ENCODE measurements at places on chromosomes 3 and 15.

- no peak for DNase-seq
Measured at GRCh38 chr15:45521596-45522327, 793 bp downstream of the SLC30A4 start.

GRCh38 chr3:60728006-60728405, 523.2 kb downstream of the FHIT start:
- no peak for DNase-seq

GRCh38 chr3:8663177-8664061, 18.8 kb upstream of the SSUH2 start:
- DNase-seq: peak; percentile 8

DNA sequence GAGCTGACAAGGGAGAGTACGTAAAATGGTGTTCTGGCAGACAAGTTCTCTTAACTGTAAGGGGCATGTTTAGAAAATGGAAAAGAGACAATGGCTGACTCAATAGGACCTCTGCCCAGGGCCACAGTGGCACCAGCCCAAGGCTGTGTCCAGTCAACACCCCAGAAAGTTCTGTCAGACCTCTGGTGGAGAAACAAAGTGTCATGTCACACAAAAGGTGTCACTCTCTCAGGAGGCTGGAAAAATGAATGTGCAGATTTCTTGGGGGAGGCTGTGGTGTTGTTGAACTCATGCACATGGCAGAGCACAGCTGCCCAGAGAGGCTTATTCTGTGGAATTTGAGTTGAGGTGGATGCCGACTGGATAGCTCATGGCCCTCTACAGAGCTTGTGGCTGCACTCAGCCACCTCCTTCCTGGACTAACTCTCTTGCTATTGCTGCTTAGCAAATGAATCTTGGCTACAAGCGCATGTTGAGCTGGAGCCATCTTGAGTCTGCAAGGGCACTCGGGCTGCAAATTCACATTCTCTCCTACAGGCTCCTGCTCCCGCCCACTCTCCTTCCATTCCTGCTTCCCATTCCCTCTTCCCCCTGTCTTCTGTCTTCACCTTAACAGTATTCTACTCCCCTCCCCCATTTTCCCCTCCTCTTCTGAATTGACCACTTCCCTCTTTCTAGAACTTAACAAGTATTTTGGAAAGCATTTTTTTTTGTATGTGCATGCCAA, 55.8 kb upstream of the SLC7A14 start:
- DNase-seq: no peak

- no peak for DNase-seq
Measured at GRCh38 chr3:149000206-149000745, 8.9 kb downstream of the GYG1 start.

- DNase-seq: no peak
Measured at GRCh38 chr3:189040656-189041335, 131.0 kb upstream of the TPRG1 start.

- DNase-seq: no peak
Measured at GRCh38 chr3:156093964-156094363, 26.4 kb upstream of the KCNAB1 start.

DNA sequence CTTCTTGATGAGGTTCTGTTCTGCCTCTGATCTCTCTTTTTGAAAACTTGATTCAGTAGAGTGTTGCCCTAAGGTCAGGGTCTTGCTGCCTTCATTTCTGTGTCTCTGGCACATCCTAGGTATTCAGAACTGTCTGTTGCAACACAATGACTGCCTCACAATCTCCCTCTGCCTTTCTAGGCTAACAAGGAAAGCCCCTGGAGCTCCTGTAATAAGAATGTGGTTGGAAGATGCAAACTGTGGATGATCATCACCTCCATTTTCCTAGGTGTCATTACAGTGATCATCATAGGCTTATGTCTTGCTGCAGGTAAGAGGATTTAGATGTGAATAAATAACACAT, 7.0 kb downstream of the C3orf52 start:
- no peak for DNase-seq

GRCh38 chr15:77167406-77167805, 96.5 kb upstream of the TSPAN3 start:
- DNase-seq: no peak

- no peak for DNase-seq
Measured at GRCh38 chr3:135965129-135965505, 411 bp upstream of the PPP2R3A start.

DNA sequence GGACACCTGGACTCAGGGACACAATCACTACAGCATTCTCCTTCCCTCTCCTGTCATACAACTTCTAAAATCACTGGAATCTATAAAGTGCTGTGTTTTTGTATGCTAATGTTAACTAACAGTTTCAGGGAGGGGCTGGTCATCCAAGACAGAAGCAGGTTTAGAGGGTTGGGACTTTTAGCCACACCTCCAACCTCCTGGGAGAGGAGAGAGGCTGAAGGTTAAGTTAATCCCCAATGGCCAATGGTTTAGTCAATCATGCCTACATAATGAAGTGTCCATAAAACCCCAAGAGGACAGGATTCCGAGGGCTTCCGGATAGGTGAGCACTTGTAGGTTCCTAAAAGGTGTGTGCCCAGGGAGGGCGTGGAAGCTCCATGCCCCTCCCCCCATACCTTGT, 219.3 kb upstream of the CTNNB1 start:
- no peak for DNase-seq

GRCh38 chr15:59282515-59283337, 76.1 kb downstream of the LDHAL6B start:
- no peak for DNase-seq

- no peak for DNase-seq
Measured at GRCh38 chr3:24686808-24687207, 192.2 kb upstream of the THRB start.

- no peak for DNase-seq
Measured at GRCh38 chr3:119206611-119207511, 33.5 kb downstream of the UPK1B start.

DNA sequence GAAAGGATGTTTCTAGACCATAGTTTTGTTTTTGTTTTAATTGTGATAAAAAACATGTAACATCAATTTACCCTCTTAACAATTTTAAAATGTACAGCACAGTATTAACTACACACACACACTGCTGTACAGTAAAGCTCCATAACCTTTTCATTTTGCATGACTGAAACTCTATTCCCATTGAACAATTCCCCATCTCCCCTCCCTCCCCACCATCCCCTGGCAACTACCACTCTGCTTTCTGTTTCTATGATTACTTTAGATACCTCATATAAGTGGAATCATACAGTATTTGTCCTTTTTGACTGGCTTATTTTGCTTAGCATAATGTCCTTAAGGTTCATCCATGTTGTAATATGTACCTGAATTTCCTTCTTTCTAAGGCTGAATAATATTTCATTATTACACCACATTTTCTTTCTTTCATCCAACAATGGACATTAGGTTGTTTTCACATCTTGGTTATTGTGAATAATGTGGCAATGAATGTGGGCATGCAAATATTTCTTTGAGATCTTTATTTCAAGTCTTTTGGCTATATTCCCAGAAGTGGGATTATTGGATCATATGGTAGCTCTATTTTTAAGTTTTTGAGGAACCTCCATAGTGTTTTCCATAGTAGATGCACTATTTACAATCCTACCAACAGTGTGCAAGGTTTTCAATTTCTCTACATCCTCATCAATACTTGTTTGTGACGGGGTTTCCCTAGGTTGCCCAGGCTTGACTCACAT, 10.7 kb downstream of the CHST14 start:
- DNase-seq: peak; percentile 64

DNA sequence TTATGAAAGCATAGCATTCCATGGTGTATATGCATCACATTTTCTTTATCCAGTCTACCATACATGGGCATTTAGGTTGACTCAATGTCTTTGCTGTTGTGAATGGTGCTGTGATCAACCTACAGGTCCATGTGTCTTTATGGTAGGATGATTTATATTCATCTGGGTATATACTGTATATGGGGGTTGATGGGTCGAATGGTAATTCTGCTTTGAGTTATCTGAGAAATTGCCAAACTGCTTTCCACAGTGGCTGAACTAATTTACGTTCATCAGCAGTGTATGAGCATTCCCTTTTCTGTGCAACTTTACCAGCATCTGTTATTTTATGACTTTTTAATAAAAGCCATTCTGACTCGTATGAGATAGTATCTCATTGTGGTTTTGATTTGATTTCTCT, 662.4 kb upstream of the BCHE start:
- no peak for DNase-seq

DNA sequence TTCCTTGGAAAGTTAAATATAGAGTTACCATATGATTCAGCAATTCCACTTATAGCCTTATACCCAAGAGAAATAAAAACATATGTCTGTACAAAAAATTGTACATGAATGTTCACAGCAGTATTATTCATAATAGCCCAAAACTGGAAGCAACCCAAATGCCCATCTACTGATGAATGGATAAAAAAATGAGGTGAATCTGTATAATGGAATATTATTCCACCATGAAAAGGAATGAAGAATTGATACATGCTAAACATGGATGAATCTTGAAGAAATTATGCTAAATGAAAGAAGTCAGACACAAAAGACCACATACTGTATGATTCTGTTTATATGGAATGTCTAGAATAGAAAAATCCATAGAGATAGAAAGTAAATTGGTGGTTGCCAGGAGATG, 61.4 kb downstream of the TTC23 start:
- DNase-seq: no peak

- no peak for DNase-seq
Measured at GRCh38 chr15:41416128-41416741, 660 bp upstream of the RTF1 start.

DNA sequence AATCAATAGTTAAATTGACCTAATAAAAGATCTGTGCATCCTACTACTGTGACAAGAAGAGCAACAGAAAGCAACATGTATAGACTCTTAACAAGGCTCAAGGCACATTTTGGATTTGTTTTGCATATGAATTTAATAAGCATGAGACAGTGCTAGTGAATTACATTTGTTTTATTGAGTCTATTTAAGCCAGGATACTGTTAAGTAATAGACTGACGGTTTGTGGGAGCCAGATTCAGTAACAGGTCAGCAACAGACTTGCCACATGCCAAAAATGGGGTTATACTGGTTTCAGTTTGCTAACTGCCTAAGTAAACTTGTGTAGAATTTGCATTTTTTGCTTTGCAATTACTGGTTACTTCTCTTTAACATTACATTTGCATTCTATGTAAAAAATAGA, 54.0 kb downstream of the MBNL1 start:
- DNase-seq: peak; percentile 74

DNA sequence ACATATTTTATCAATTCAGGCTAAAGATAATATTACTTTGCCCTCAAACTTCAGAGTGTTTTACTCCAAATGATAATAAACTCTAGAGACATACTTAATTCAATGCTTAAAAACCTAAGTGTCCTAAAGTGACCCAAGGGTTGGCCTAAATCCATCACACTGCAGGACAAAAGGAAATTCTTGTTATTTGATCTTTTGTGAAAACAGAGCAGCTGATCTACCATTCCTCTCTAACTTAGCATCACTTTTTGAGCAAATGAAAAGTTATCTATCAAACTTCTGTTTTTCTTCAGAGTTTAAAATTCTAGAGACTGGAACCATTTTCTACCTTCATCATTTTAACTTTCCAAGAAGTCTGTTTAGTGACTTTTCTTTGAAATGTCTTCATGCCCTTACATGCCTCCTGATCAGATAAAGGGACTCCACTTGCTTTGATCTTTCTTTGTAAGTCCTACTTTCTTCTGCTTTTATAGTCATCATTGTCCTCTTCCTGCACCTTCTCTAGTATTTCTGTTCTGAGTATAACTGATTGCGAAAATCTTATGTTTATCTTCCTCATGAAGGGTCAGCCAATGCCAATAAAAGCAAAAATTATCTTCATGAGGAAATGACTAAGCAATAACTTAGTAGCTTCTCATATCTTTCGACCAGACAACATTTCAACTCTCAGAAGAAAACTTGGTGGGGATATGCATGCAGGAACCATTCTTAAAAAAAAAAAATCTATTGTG, 378.7 kb upstream of the TGFBR2 start:
- DNase-seq: no peak

DNA sequence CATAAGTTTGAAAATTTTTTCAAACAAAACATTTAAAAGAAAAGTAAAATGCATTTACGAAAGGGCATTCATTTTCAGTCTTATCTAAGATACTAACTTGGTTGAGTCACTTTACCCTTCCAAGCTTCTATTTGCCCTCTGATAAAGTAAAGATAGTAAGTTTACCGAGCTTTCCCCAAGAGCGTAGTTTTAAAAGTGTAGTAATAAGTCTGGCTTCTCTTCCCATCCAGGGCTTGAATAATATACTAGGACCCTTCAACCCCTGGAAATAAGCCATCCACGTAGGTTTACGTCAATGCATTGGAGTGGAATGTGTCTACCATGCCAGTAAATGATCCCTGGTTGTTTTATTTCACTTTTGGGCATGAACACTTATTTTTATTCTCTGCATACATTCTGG, 608.3 kb downstream of the NTRK3 start:
- no peak for DNase-seq

DNA sequence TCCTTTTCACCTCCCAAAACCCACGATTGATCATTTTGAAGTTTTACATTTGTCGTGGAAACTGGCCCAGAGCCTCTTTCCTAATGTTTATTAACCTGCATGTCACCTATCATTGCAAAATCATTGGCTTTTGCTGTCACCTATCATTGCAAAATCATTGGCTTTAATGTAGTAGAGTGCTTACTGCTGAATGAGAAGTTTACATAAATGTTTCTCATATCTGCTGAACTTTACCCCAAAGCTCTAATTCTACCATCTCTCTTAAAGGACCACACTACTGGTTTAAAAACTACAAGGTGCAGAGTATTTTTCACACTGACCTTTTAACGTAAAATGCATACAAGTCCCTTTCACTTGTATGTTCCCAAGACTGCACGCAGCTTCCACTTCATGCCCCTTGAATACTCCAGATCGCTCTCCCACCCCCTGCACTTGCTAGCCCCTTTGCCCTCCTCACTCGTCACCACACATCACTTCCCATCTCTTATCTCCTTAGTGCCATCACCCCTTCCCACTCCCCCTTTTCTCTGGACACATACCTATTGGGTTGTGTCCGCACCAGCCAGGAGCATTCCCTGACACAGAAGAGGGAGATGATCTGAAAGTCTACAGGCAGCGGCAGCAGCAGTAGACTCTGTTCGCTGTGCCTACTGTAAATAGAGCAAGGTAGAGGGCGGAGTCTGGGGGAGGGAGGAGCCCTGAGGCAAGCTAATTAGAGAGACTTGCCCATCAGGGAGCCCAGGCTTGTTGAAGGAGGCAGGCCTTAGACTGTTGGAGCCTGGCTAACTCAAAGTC, 30.2 kb upstream of the ATOSA start:
- DNase-seq: no peak

DNA sequence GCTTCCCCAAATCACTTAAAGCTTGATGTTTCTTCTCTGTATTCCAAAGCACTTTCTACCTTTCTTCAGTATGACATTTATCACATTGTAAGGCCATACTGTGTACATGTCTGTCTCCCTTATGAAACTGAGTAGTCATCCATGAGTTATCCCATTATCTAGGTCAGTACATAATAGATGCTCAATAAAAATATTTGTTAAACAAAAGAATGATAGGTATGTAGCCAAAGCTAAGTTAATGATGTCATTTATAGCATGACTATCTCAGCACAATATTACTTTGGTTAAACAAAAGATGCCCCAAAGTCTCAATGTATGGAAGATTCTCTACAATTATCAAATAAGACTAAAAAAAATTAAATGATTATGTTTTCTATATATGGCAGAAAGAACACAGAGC, 3.1 kb upstream of the TMCO5A start:
- DNase-seq: no peak
